ENCODE measurements at places on chromosomes 2 and 18.

DNA sequence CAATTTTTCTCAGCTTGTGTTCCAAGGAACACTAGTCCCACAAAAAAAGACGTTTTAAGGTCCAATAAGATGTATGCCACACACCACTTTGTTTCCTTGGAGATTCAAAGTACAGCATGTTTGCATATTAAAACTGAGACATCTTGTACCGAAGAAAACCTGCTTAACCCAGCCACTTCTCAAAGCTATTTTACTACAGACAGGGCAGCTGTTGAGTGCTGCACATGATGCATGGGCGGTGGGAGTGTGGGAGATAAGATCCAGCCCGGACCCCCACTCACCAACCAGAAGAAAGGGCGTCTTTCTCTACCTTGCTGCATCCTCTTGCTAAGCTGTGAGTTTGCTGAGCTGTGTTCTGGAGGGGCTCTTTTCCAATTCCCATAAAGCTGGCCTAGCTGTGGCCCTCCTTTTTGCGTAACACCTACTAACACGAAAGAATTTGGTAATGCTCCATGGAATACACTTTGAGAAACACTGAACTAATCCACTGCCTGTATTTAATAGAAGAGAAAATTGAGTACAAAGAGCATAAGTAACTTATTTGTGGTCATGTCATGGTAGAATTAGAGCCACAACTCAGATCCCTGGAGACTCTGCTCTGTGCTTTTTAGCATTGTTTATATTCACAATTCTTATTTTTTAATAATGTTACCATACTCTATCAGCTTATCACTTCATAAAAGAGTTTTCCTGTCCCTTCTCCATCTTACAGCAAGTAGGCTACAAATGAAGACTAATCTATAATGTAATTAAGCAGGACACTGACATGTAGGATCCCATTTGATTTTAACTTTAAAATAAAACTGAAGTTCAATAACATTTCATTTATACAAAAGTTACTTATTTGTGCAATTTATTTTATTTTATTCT lies 90.0 kb downstream of the PLEKHM3 start:
- DNase-seq: no peak

DNA sequence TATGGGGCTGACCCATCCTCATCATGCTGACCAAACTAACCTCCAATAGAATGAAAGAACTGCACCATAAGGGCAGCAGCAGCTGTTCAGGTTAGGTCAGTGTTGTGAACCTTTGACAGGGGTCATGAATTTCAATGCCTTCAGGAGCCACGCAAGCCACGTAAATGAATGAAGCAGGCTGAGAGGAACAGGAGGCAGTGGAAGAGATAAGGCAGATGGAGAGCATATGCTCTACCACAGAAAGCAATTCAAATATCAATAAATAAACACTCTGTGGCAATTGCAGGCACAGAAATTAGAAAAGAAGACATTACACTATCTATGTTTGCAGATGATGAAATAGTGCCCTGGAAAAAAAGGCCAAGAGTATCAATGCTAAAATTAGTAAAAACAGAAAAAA lies 56.3 kb downstream of the SCG2 start:
- DNase-seq: no peak

- DNase-seq: no peak
Observed at GRCh38 chr2:236572482-236572881, 2.9 kb downstream of the ACKR3 start.

GRCh38 chr18:457521-458412 lies 42.7 kb downstream of the COLEC12 start:
- DNase-seq: no peak

- peak; percentile 3 for DNase-seq
Observed at GRCh38 chr2:393711-394696, 106.1 kb upstream of the ALKAL2 start.

GRCh38 chr2:238345297-238345968 lies 25.1 kb downstream of the TRAF3IP1 start:
- DNase-seq: no peak

DNA sequence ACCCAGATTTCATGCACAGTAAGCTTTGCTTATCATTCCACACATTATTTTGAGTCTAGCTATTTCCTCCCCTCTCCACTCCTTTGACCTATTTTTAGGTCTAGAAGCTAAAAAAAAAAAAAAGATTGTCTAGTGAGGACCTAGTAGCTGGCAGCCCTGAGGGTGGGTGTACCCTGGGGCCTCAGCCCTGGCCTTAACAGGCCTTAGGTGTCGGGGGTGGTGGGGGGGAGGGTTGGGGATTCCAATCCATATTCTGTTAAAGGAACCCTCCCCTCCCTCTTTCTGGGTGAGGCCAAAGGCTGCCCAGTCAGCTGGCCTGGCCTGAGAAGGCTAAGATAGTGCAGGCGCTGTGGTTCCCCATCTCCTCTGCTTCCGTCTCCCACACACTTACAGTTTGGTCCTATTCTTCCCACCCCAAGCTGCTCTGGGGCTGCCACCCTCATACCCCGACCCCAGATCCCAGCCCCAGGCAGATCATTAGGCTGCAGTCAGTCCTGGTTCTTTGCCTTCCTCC lies 65.5 kb upstream of the HK2 start:
- peak; percentile 39 for DNase-seq

DNA sequence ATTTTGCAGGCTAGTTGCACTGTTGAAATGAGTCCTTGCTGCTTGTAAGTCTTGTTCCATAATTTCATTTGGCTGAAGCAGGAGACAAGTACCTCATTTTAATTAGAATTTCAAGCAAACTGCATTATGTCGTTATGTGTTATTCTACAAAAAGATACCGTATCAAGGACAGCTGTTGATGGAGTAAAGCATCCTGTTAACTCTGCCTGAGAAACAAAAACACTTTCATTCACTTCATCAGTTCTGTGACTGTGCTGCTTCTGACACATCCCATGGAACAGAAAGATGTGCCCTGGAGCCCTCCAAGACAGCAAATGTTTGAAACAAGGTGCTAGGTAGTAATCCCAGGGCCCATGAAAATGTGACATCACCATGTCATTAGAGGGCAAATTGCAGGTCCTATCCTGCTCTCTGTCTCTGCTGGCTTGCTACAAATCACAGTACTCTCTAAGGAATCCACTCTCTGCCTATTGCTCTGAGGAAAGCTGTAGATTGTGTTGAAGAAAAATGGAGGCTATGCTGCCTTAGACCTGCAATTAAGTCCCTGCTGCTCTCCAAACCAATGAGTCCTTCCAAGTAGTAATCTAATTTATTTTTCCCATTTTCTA lies 209.7 kb upstream of the PARD3B start:
- DNase-seq: no peak

GRCh38 chr18:24228667-24229041 lies 89.8 kb downstream of the CABYR start:
- no peak for DNase-seq

DNA sequence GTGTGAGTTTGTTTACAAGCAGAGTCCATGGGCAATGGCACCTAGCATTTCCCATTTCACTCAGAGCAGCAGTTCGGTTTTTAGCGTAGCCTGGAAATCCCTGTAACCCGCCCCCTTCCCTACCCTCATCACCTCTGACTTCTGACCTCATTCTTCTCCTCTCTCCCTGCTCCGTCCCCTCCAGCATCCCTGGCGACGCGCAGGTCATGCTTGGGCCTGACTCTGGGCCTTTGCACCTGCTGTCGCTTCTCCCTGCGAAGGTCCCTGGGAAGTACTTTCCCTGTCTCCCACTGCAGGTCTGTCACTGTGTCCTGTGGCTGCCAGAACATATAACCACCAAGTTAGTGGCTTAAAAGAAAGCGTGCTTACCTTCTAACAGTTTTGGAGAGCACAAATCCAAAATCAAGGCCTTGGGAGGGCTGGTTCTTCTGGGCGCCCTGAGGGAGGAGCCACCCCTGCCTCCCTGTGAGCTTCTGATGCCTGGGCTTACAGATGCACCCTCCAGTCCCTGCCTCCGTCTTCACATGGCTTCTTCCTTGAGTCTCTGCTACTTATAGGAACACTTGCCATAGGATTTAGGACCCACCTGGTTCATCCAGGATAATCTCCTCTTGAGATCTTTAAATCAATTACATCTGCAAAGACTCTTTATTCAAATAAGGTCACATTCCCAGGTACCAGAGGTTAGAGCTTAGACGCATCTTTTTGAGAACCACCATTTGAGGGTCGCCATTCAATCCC lies 8.1 kb upstream of the RAB17 start:
- no peak for DNase-seq

DNA sequence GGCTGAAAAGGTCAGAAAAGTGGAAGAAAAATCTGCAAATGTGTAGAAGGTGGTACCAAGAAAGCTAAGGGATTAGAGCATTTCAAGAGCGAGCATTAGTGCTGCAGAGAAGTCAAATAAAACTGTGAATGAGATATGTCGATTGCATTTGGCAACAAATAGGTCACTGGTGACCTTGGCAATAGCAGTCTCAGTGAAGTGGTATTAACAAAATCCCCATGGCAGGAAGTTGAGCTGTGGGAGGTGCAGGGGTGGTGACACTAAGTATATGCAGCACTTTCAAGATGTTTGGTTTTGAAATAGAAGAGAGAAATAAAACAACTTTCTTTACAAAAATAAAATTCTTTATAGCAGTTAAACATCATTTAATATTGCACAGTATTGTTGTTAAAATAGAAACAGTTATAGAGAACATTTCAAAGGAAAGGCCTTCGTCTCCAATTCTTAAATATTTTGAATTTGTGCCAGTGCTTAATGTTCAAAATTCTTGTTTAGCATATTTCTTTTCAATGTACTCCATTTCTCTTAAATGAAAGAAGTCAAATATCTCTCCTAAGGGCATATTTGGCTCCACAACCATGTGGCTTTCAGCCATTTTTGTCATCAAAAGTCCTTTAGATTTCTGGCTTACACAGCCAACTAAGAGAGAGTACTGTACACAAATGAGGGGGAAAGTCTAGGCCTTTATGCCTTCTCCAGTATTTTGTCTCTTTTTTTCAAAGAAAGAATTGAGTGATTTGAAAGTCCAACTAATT lies 443.0 kb upstream of the MMADHC start:
- DNase-seq: no peak

DNA sequence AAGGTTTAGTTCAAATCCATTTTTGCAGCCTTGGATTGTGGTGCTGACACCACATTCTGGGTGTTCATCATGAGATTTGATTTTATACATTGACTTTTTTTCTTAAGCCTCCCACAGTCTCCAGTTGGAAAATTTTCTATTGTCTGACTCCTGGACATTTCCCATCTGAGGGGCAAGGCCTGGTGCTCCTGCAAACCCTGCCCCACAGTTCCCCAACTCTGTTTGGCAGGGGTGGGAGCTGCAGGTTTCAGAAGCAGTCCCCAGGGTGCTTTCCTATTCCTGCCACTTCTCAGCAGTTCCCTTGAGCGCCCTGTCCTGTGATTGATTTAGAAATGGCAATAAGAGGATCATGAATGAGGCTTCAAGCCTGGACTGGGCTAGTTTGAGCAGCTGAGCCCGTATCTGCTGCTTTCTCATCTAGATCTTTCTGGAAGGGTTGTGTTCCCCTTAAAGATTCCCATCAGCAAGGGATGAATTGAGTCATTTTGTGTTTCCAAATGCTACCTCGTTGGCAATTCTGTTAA lies 77.0 kb downstream of the CIB4 start:
- no peak for DNase-seq

DNA sequence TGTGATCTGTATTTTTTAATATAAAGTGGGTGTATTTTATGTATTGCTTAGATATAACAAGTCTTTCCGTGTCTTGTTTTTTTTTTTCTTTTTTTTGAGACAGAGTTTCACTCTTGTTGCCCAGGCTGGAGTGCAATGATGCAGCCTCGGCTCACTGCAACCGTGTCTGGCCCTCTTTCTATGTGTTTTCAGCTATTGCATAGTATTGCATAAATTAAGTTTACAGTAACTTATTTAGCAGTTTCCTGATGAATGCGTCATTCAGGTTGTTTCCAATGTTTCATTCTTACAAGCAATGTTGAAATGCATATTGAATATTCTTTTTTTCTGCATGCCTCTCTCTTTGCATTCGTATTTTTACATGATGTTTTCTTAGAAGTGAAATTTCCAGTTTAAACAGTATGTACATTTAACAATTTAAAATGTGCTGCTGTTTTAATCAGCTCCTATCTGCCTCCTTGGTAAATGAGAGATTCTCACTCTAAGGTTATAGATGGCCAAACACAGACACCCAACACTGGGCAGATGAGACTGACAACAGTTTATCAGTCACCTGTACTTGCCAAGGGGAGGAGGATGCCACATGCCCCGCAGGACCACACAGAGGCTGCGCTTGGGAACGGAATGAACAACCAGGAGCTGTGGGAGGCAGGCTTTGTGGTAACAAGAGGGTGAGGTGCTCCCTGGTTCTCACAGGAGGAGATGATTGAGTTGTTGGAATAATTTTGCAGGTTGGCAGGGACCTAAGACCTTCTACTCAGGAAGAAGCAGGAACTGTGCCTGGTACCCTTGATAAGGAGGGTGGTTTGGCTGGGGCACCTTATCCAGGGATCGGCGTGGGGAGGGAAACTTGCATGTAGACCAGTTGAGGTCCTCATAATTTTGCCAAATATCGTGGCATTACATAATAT lies 7.5 kb downstream of the SLC9A4 start:
- no peak for DNase-seq

DNA sequence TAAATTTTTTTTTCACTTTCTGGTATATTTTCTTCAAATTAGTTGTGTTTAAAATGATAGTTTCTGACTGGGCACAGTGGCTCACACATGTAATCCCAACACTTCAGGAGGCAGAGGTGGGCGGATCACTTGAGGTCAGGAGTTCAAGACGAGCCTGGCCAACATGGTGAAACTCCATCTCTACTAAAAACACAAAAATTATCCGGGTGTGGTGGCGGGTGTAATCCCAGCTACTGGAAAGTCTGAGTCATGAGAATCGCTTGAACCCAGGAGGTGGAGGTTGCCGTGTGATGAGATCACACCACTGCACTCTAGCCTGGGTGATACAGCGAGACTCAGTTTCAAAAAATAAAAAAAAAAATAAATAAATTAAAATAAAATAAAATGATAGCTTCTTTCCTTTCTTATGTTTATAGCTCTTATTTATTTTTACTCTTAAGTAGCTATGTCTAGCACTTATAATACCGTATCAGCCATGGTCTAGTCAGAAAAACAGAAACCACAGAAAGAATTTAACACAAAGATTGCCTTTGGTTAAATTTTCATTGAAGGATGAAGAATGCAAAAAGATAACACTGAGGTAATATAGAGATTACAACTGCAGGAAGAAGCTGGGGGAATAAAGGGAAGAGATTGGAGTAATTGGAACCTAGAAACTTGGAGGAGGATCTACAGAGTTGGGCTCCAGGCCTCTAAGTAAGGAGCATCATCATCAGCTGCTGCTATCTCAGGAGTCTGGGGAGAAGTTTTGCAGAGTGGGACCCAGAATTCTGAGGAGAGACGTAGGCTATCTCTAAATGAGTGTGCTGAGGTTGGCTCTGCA lies 54.7 kb upstream of the MBOAT2 start:
- DNase-seq: peak; percentile 74

All from HFFc6 (cell line).